ENCODE measurements at places on chromosomes 12 and 14.

- peak; percentile 24 for DNase-seq
These were observed 68.9 kb upstream of the SAV1 start for GRCh38 chr14:50736932-50737419.

DNA sequence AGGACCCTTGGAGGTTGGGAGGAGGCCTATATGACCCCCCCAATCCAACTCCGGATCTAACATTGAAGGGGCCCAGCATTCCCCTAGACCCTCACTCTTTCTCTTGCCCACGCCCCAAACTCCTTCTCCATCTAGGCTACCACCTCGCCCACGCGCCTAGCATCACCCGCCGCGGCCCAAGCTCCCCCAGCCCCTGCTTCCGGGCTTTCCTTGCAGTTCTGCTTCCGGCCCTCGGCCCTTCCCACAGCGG, 445 bp downstream of the CERS5 start:
- peak; percentile 52 for DNase-seq

DNA sequence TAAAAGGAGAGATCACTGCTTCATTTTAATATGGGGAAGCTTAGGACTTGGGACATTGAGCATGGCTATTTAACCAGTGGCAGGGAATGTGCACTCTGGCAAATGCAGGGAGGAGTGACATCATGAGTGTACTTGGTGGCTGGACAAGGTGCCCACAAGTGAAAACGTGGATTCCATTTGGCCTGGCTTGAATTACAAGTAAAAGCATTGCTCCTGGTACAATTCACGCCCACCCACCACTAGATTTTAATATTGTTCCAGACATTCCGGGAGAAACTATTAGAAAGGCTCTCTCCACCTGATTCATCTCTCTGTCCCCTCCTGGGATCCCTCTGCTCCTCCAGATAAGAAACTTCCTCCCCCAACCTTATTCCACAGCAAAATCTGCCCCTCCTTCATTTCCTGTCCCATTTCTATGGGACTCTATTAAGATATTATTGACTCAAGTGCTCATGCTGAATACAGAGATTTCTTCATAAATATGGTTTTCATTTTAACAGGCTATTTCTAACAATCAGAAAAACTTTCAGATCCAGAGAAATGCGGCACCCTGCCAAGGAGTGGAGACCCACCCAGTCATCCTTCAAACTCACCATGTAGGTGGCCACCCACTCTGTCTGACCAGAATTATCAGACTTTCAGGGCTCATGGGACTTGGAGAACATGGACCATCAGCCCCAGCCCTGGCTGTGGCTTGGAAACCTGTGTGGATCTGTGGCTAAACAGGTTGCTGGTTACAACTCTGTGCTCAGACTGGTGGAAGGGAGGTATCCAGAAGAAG, 43.2 kb downstream of the SSPN start:
- no peak for DNase-seq

DNA sequence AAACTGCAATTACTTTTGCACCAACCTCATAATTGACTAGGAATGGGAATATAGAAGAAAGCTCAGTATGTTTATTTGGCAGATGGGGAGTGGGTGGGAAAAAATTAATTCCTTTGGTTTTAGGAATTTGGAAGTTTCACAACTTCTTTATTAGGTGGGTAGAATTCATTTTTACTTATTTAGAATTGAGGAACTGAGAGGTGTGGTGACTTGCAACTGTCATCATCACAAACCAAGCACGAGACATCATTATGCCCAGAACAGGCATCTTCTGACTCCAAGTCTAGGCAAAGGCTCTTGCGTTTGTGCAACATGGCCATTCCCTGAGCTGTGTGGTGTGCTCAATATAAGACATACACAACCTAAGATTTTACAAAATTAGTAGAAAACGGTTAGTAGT, 380.0 kb downstream of the ATP23 start:
- DNase-seq = no peak

- DNase-seq = no peak
These were observed 73.8 kb downstream of the DRAM1 start for GRCh38 chr12:101951002-101951670.

DNA sequence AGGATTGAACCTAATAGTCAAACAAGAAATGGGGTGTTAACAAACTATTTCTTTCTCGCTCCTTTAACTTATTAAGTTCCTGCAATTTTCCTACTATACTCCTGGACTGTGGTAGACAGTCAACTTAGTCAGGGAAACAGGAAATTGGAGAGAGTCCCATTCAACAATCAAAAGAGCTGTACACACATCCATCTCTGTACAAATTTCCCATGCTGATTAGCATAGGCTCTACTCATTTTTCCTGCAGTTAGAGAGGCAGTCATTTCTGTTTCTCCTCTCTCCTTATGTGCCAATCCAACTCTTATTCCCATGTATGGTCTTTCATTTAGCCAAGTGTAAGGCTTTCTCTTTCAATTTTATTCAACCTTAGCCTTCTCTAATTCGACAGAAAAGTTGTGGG, 1168.5 kb upstream of the FLRT2 start:
- DNase-seq = no peak

- DNase-seq = no peak
These were observed 44.4 kb downstream of the ARHGAP5 start for GRCh38 chr14:32121536-32121935.

- DNase-seq = no peak
These were observed 28.4 kb downstream of the SLC7A8 start for GRCh38 chr14:23154964-23155587.

- DNase-seq = no peak
These were observed 86.6 kb downstream of the FOXN3 start for GRCh38 chr14:89330236-89331002.

DNA sequence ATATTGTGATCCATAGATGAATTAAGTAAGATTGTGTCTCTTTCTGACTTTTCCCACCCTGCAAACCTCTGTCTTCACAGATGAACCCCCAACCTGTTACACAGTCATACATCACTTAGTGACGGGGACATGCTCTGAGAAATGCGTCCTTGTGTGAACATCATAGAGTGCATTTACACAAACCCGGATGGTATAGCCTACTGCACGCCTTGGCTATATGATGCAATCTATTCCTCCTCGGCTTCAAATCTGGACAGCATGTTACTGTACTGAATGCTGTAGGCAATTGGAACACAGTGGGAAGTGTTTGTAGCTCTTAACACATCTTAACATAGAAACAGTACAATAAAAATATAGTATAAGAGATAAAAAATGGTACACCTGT, 7.4 kb upstream of the TESPA1 start:
- no peak for DNase-seq

DNA sequence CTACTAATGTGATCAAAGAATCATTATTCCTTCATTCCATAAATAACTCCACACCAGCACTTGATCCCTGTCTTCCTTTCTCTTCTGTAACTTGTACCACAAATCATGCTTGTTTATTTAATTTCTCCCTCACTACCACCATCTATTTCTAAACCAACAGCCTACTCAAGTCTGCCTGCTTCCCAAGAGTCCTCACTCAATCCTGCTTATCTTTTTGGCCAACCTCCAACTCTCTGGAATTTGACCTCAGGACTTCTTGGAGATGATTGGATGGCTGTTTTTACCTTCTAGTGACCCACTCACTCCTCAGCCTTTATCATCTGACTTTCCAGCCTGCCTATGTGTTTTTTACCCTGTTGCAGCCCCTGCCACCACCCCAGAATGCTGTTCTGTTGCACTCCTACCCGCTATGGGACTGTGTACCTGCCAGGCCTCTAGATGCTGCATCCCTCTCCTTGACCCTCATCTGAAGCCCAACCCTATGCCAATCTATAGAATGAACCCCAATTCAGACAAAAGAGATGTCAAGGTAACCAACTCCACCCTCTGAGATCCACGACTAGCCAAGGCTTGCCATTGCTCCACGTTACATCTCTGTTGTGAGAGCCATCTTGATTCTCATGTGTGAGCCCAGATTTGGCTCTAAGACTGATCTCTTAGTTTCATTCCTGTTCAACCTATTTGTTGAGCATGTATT, 150.2 kb upstream of the PLEKHG7 start:
- DNase-seq = no peak

GRCh38 chr12:126519833-126520232, 1454.6 kb downstream of the AACS start:
- DNase-seq = no peak

- DNase-seq = no peak
These were observed 160.8 kb upstream of the ALG10B start for GRCh38 chr12:38155526-38156496.

DNA sequence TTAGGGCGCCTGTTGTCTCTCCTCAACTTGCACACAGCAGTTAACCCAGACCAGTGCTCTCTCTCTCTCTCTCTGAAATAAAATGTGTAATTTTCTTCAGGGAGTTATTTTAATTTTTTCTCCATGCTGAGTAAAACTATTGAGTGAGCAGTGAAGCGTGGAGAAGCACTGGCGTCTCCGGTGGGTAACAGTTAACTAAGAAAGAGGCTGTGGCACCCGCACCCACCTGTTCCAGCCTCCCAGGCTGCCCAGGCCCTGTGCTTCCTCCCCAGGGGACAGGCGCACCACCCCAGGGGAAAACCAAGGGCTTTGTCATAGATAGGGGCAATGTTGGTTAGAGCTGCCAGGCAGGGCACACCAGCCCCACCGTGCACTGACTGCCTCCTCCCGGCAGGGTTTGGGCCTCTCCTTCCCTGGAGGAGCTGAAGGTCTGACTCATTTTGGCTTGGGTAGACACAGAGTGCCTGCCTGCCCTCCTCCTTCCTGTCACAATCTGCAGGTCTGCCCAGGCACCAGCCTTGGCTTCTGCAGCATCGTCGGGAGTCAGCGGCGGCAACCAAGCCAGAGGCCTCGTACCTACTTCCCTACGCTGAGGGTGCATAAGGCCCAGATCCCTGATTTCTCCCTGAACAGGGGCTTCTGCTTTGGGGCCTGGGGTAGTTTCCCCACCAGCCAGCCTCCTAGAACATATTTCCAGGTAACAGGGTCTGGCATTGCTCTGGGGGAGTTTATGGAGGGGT, 3.9 kb downstream of the HOXC5 start:
- DNase-seq = no peak

GRCh38 chr12:50545786-50546185, 41.0 kb downstream of the DIP2B start:
- DNase-seq = no peak

DNA sequence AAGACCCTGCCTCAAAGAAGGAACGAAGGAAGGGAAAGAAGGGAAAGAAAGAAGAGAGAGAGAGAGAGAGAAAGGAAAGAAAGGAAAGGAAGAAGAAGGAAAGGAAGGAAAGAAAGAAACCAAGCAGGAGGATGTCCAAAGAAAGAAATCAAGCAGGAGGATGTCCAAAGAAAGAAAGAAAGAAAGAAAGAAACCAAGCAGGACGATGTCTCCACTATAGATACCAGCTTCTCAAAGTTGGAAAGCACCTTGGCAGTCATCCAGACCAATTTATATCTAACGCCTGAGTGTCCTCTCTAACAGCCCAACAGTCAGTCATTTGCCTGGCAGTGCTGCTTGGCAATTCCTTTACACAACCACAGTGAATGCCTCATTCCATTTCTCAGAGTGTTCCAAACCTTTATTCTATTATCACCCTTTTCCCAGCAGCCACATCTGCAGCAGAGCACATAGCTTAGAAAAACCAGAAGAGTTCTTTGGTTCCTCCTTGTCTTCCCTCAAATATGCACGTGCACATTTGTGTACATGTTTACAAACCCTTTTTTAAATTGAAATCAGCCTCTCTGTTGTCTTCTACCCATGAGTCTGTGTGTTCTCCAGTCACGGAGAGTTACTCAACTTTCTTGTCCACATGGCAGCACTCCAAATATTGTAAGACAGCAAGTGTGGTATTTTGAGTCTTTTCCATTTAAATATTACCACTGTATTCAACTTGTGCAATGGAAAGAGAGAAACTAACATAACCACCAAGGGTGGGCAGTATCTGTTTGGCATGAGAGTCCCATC, 138.4 kb downstream of the STXBP6 start:
- no peak for DNase-seq

DNA sequence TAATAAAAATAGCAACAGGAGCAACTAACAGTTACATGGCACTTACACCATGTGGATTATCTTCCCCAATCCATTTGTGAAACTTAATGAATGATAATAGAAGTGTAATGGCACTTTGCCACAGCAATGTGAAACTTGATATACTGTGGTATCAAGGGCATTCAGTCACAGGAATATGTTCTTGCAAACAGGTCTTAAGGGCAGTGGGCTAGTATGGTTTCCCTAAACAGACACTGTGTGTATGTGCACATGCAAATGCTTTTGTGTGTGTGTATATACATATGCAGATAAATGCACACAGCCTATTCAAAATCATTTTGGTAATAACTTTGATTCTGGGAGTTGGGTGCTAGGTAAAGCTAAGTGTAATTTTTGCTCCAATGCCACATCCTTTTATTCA, 26.2 kb upstream of the ARHGAP5 start:
- no peak for DNase-seq

DNA sequence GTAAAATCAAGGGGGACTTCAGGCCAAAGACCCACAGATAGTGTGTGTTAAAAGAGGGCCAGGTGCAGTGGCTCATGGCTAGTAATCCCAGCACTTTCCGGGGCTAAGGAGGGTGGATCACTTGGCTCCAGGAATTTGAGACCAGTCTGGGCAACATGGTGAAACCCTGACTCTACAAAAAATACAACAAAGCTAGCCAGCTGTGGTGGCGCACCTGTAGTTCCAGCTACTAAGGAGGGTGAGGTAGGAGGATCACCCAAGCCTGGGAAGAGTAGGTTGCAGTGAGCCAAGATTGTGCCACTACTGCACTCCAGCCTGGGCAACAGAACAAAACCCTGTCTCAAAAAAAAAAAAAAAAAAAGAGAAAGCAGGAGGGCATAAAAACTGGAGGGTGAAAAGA, 8.5 kb downstream of the VCPKMT start:
- no peak for DNase-seq

DNA sequence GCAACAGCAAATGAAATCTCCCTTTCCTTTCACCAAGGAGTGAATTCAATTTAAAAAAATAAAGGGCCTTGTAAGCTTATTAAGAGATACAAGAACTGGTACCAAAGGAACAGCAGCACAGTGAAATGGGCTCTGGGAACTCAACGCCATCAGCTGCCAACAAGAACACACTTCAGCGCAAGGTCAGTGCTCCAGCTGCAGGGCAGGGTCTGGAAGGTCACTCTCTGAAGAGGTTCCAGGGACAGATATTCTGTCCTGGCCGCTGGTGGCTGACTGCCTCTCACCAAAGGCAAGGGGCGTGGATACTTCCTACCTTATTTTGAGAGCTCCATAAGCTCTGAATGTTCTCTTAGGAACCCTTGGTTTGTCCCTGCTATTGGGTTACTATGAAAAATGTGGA, 186.6 kb downstream of the CALM1 start:
- DNase-seq = no peak

DNA sequence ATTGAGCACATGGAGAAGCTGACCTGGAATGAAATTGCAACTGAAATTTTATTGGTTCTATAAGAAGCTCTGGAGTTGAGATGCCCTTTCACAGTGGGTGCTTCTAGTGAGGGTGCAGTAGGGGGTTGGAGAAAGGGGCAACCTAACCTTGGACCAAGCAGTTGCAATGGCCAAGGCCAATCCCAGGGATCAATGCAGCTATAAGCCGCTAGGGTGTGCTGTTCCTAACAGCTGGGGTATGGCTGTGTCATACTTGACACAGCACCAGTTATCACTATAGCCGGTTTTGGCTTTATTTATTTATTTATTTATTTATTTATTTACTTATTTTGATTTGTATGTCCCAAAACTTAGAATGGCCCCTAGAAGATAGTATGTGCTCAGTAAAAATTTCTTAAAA, 505.9 kb downstream of the FLRT2 start:
- DNase-seq = no peak
